ENCODE measurements at places on chromosomes 2 and 18.

DNA sequence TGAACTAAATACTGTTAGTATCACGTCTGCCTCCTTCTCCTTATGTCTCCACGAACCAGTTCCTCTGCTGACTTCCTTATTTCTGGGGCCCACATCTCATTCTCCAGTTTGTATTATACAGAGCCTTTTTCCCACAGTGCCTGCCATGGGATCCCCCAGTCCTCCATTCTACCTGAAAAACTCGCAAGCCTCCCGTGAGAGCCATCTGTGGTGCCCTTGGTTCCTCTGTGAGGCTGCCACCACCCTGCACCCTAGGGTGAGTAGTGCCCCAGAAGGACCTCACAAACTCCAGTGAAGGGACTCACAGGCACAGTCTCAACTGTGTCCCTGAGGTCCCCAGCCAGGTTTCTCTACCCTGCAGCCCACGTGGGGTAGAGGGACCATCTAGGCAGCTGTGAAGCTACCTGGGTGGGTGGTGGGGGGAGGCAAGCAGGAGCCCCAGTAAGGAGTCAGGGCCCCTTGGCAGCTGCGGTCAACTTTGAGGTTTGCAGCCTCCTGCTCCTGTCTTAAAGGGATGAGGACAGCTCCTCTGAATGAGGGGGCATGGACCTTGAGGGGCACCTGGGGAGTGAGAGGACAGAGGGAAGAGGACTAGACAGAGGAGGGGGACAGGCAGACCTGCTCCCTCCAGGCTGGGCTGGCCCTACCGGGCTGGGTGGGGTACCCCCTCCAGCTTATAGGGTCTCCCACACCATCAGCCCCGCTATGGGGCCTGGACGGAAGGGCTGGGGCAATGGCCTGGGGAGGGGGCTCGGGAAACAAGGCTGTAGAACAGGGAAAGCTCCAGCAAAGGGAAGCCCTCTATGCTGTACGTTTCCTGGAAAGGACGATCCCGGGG is 1.0 kb downstream of the PSTPIP2 start:
- DNase-seq: no peak

- no peak for DNase-seq
Measured at GRCh38 chr2:136005462-136006196, 20.2 kb upstream of the DARS1 start.

- peak; percentile 28 for DNase-seq
Measured at GRCh38 chr2:229407170-229407569, 136.1 kb upstream of the PID1 start.

DNA sequence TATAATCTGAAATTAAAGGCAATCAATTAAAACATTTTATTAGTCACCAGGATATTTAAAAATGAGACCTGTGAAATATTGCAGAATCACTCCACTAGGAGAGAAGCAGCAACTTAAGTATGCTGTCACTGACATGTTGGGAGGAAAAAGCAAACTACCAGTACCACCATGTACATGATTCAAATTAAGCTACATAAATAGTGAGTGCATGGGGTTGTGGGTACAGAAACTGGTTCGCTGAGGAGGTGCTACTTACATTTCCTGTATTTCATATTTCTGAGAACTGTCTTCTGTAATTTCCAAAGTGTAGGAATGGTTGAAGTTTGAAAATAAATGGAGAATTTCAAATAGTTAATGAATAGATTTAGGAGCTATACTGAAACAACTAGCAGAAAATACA is 7.9 kb upstream of the NR4A2 start:
- DNase-seq: no peak

- no peak for DNase-seq
Measured at GRCh38 chr2:102927854-102928267, 166.0 kb downstream of the TMEM182 start.

- no peak for DNase-seq
Measured at GRCh38 chr2:230912046-230912445, 13.0 kb downstream of the GPR55 start.

GRCh38 chr2:177419274-177419673 is 26.7 kb downstream of the AGPS start:
- peak; percentile 29 for DNase-seq

- DNase-seq: no peak
Measured at GRCh38 chr2:122237450-122237849, 482.0 kb downstream of the TSN start.

DNA sequence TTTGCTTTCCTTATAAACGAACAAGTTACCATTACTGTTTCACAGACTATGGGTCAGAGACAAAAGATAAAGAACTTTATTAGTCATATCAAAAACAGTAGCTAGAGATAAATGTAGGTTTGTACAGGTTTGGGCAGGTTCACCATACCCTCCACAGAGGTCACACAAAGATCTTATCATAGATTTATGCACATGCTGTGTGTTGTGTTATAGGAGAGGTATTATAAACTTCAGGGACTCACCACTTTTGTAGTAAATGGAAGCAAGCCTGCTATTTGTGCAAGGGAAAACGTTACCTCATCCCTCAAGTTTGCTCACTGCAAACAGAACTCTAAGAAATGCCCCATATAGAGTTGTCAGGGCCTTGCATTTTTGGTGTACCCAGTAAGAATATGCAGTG is 584.5 kb upstream of the LRRTM1 start:
- DNase-seq: no peak

- no peak for DNase-seq
Measured at GRCh38 chr2:110827511-110827910, 95.1 kb downstream of the ACOXL start.

DNA sequence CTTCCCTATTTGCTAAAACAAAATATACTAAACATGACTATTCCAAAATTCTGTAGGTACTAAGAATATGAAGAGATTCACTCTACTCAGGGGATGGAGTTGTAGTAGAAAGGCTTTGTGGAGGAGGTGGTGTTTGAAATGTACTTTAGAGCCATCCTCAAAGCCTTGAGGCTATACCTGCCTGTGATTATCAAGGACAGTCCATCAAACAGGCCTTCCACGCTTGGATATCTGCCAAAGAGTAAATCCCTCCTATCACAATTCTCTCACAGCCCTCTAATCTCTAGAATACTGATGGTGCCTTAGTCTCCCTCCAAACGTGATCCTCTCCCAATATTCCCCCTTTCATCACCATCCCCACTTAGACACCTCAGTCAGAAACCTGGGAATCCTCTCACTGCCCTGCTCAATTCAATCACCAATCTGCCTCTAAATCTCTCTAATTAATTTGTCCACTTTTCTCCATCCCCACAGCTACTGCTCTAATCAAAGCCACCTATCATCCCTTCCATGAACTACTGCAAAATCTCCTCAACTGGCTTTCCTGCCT is 13.1 kb downstream of the SOS1 start:
- no peak for DNase-seq

DNA sequence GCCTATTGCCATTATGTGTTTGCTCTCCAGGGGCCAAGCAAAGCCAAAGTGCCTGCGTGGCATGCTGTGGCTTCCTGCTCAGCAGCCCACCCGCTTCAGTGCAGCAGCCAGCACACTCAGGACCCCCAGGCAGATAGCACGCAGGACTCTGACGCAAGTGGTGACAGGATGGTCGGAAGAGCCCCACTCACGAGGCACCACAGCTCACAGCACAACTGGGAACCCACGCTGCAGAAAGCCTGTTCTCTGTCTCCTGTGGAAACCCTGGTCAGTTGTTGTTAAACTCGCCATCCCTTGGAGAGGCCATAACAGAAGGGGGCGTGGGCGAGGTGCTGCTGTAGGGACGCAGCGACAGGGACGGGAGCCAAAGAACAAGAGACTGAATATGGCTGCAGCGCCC is 76.4 kb downstream of the HDAC4 start:
- DNase-seq: no peak

- no peak for DNase-seq
Measured at GRCh38 chr2:202172439-202173211, 65.8 kb downstream of the SUMO1 start.

- peak; percentile 11 for DNase-seq
Measured at GRCh38 chr18:12652861-12653401, 5.0 kb downstream of the SPIRE1 start.

- peak; percentile 28 for DNase-seq
Measured at GRCh38 chr18:23135550-23136325, 453 bp downstream of the CABLES1 start.

GRCh38 chr2:153417077-153417476 is 61.5 kb downstream of the RPRM start:
- DNase-seq: no peak

DNA sequence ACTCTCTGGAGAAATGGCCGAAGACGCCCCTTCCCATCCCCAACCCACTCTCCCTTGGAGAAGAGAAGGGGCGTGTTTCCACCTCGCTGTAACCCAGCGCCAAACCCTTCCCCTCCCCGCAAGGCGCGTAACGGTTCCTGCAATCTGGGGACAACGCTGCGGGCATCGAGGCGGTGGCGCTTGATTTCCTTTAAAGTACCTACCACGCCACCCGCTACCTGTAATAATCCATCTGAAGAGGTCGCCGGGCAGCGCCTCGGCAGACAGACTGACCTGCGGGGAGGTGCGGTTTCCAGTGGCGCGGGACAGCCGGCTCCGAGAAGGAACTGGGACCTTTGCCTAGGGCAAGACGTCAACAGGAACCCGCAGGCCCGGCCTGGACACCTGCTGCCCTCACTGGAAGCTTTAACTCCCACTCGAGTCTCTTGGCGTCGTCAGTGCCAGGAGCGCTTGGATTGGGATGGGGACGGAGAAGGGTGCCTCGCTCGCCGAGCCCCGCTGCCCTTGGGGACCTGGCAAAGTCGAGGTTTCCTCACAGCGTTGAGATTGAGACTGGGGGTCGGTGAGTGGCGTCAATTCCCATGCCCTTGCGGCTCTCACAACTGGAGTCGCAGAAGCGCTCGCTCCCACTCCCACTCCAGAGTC is at the start of gene CYP1B1:
CYP1B1 (minus strand) TSS at position 645 of the 645 bp plus-strand sequence. CDS start 763 bp downstream, outside the sequence.
- no peak for DNase-seq

Measured in ACHN (cell line).